ENCODE measurements at places on chromosomes 1 and 21. TPM values are rescaled to one million over a fixed set of nuclear protein-coding genes. Genes with fewer than 3 reads are reported as not detected.

SUSD4 gene
- 0.34 TPM for total RNA-seq

CHODL gene
- total RNA-seq: not detected

SYCP1 gene
- total RNA-seq: not detected

PDXK gene
- 295 TPM for total RNA-seq

NBPF6 gene
- not detected for total RNA-seq

S100A4 gene
- total RNA-seq: 1,522 TPM

HSPA6 gene
- 3.1 TPM for total RNA-seq

SMAP2 gene
- total RNA-seq: 9.7 TPM

CNKSR1 gene
- total RNA-seq: 0.35 TPM

NMNAT2 gene
- total RNA-seq: 0.71 TPM

CRYAA gene
- not detected for total RNA-seq

MPL gene
- 0.31 TPM for total RNA-seq

RPTN gene
- total RNA-seq: not detected

GPR153 gene
- 1.1 TPM for total RNA-seq

PROK1 gene
- not detected for total RNA-seq

ARHGEF10L gene
- 7.5 TPM for total RNA-seq

NCAM2 gene
- total RNA-seq: not detected

CFAP141 gene
- total RNA-seq: not detected

RXFP4 gene
- total RNA-seq: not detected

CYP4X1 gene
- not detected for total RNA-seq

SLC30A7 gene
- 10.6 TPM for total RNA-seq

PPIAL4G gene
- not detected for total RNA-seq

SPRR2F gene
- not detected for total RNA-seq

UMODL1 gene
- total RNA-seq: not detected

TMOD4 gene
- total RNA-seq: not detected

TRPM2 gene
- total RNA-seq: 9.3 TPM

CELA3B gene
- not detected for total RNA-seq

GRIK3 gene
- not detected for total RNA-seq

GUCA2A gene
- total RNA-seq: not detected

ANKRD35 gene
- total RNA-seq: not detected

KRTAP11-1 gene
- not detected for total RNA-seq

PRAMEF12 gene
- total RNA-seq: not detected

RNU1-2 gene
- total RNA-seq: not detected

RUNX1 gene
- total RNA-seq: 10.7 TPM

RNF186 gene
- total RNA-seq: not detected

DIRAS3 gene
- 1.3 TPM for total RNA-seq

AJAP1 gene
- total RNA-seq: not detected

NUP210L gene
- total RNA-seq: not detected

PGLYRP3 gene
- not detected for total RNA-seq

TRAPPC10 gene
- total RNA-seq: 16.6 TPM

FCRLB gene
- total RNA-seq: 2.2 TPM

BNIPL gene
- total RNA-seq: 0.11 TPM

FAM151A gene
- not detected for total RNA-seq

ZNF669 gene
- total RNA-seq: 4.8 TPM

NBPF10 gene
- 0.49 TPM for total RNA-seq

CHIT1 gene
- total RNA-seq: not detected

B3GALT2 gene
- not detected for total RNA-seq

CA6 gene
- not detected for total RNA-seq

COL9A2 gene
- total RNA-seq: 0.23 TPM

C1orf87 gene
- not detected for total RNA-seq

IARS2 gene
- 99.5 TPM for total RNA-seq

KCNK1 gene
- 19.4 TPM for total RNA-seq

RGS18 gene
- total RNA-seq: not detected

GBP7 gene
- total RNA-seq: not detected

TDRD10 gene
- not detected for total RNA-seq

SPRR1B gene
- not detected for total RNA-seq

PCBP3 gene
- 1.1 TPM for total RNA-seq

TMEM269 gene
- 0.18 TPM for total RNA-seq
